ENCODE measurements at places on chromosomes 2 and 18.

DNA sequence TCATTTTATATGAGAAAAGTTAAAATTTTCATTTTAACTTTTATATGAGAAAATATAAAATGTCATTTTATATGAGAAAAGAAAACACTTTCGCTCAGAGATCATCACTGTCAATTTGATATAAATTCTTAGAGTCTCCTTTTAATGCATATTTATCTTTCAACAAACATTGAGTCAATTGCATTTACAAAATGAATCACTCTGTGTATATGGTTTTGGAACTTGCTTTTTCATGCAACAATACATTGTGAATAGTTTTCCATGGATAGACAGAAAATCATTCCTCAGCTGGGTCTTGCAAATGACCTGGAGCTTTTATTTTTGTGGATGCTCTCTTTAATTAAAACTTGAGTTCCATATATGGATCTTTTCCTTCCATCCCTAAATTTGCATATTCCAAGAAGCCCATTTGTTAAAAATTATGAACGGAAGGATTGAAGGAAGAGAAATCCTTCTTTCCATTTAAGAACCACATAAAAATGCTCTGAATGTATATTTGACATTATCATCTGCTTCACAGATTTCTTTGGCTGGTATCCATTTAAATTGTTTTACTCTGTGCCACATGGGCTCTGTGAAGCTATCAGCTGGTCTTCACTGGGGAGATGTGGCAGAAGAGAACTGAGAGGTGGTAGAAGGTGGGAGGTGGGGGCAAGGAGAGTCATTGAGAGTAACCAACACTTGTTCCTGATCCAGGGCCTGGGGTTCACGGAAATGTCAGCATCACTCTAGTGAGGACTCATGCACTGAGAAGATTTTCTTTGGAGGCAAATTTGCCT lies 104.1 kb downstream of the QPCT start:
- DNase-seq, result no peak

GRCh38 chr2:120722568-120723421 lies 12.9 kb upstream of the GLI2 start:
- DNase-seq, result no peak

- DNase-seq, result no peak
These were observed 264.5 kb downstream of the EIPR1 start for GRCh38 chr2:3113122-3113521.

DNA sequence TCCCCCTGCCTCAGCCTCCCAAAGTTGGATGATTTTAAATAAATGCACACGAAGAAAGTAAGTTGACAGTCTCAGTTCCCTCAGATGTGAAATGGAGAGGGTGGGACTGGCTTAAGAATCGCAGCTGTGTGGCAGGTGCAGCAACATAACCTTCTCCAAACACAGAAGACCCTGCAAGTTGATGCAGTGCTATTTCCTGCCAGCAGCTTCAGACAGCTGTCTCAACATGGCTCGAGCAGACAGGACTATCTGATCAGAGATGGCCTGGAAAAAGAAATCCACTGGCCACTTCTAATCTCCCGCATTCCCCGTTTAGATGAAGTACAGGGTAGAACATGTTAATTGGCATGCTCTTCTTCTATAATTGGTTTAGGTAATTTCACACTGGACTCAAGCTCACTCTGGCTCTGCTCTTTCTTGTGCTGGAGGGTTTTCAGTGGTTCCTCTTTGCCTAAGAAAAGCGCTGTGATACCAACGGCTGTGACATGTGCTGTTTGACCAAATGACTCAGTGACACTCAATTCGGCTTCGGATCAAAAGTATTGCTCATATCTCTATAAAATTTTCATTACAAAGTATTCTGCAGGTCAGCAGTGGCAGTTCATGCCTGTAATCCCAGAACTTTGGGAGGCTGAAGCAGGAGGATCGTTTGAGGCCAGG lies 40.2 kb downstream of the MYOM1 start:
- DNase-seq, result no peak

GRCh38 chr2:128437204-128437565 lies 118.5 kb upstream of the HS6ST1 start:
- DNase-seq, result no peak

DNA sequence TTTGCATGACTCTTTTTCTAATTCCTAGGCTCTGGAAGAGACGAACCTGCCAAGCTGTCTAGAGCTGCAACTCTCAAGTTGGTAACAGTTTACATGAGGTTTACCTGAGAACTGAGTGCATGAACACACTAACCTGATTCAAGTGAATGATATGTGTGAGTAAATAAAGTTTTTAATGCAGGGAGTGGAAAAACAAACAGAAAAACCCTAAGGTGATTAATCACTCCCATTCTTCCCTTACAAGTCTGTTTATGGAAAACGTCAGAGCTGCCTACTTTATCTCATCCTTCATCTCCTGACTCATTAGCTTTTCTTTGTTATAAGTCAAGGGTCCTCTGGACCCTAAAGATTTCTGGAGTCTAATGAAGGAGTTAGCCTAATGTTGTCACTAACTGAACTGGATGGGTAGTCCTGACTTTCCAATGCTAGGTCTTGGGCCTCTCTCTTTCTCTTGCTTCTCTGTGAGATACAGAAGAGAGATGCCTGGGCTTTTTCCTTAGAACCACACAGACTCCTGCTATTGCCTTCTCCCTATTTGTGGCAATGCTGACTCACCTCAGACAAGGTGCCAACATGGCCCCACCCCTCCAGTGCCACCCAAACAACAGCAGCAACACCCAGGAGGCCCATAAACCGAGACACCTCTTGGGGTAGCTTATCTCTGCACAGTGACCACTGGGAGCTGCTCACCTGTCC lies 952.4 kb downstream of the EPHA4 start:
- DNase-seq, result peak; percentile 14

GRCh38 chr18:37235583-37235982 lies 330.0 kb downstream of the CELF4 start:
- no peak for DNase-seq

All from NCI-H774 (cell line).